ENCODE measurements at places on chromosomes 2 and 18. TPM values are rescaled to one million over a fixed set of nuclear protein-coding genes. Genes with fewer than 3 reads are reported as not detected.

- DNase-seq: no peak
Observed at GRCh38 chr18:9568186-9568585, 46.2 kb downstream of the PPP4R1 start.

DNA sequence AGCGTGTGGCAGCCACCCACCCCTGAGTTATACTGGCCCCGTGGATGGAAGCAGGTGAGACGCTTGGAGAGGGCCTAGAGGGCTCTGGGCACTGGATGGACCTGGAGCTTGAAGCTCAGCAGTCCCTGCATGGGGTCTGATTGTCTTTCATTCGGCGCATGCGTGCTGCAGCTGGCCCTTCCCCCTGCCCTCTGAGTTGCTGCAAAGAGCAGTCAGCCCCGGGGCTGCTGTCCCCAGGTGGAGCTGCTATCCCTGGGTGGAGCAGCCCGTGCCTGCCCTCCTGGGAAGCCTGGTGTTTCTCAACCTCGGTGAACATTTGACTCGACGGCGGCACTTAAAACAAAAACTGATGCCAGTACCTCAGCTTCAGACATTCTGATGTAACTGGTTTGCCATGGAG lies 29.6 kb downstream of the IGFBP5 start:
- no peak for DNase-seq

- DNase-seq: no peak
Observed at GRCh38 chr2:73828389-73828817, 358 bp upstream of the STAMBP start.

DNA sequence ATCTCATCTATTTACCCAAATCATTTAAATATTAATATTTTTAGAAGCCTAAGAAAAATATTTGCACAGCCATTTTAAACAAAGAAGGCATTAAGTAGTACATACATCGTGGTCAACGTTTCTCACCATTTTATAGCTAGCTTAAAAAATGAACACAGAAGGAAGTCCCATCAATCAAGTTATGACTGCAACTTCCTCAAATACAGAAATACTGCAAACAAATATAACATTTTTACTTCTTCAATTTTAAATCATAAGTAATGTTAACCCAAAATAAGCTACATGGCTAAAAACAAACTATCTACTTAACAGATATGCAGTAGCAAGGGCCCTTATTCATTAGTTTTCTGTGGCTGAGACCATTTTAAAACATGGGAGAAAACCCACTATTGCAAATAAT lies 30.6 kb downstream of the ITSN2 start:
- no peak for DNase-seq

- no peak for DNase-seq
Observed at GRCh38 chr2:8612734-8613179, 69.1 kb upstream of the ID2 start.

DNA sequence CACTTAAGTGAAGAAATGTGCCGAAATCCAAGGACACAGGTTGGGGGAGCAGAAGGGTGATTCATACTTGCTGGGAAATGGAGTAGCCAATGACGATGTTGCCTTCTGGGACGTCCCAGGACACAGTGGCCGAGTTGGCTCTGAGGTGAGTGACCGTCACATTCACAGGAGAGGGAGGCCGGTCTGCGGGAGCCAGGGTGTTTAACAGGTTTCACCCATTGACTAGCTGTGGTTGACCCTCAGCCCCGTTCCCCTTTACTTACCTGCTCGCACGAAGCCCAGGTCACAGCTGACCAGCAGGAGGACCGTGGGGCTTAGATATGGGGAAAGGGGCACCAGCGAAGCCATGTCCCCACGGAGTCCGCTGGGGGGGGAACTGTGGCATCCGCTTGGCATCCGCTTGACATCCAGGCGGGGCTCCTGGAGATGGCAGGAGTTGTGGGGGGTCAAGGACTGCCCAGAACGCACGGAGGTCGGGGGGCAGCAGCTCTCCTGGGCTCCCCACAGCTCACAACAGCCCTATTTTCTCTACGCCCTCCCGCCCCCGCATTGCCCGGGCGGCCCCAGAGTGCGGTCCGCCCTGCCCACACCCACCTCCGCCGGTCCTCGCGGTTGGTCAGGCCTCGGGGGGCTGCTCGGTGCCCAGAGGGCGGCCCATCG lies 586 bp downstream of the FNDC4 start:
- DNase-seq: peak; percentile 64

- DNase-seq: no peak
Observed at GRCh38 chr2:233819884-233820773, 34.2 kb downstream of the HJURP start.

DNA sequence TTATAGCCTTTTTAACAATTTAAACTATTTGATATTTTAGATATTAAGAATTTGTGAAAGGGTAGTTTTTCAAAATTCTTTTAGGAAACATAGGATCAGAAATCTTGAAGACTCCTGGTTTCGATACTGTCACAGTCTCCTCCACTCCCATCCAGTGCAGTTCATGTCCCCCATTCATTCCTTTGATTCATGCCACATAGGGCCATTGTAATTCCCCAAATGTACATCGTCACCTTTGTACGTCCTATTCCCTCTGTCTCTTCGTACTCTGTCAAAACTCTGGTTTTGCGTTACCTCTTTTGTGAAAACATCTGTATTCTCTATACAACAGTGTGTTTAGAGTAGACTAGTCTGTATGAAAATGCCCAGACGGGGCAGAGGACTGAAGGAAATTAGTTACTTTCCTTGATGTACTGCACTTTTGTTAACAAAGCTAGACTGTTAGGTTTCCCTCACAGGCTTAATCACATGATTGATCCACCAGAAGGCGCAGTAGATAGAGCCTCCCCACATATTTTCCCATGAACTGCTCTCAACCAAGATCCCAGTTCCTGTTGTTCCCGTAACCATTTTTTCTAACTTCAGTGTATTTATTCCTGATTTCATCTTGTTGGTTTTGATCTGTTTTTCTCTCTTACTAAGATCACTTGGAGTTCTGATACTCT lies 2.5 kb downstream of the MRPL35 start:
- no peak for DNase-seq

GRCh38 chr2:62713837-62714236 lies 8.3 kb downstream of the EHBP1 start:
- DNase-seq: no peak

- no peak for DNase-seq
Observed at GRCh38 chr2:79980816-79981215, 323.7 kb downstream of the LRRTM1 start.

CNTNAP5 gene
- total RNA-seq: not detected

GCG gene
- not detected for total RNA-seq

C2orf80 gene
- not detected for total RNA-seq

IFT172 gene
- total RNA-seq: 16.8 TPM

C2orf66 gene
- total RNA-seq: not detected

SERPINB4 gene
- 0.13 TPM for total RNA-seq

TUBB8B gene
- total RNA-seq: not detected

BMP10 gene
- total RNA-seq: not detected

PPP1R1C gene
- total RNA-seq: not detected

RGPD3 gene
- 0.23 TPM for total RNA-seq

RAB17 gene
- 0.42 TPM for total RNA-seq

CCT4 gene
- total RNA-seq: 63.2 TPM

SULT1C4 gene
- total RNA-seq: 0.61 TPM

ATG9A gene
- 148 TPM for total RNA-seq
